SJCRH30 (cell line): ENCODE measurements at places on chromosomes 2 and 18. TPM values are rescaled to one million over a fixed set of nuclear protein-coding genes. Genes with fewer than 3 reads are reported as not detected.

DNA sequence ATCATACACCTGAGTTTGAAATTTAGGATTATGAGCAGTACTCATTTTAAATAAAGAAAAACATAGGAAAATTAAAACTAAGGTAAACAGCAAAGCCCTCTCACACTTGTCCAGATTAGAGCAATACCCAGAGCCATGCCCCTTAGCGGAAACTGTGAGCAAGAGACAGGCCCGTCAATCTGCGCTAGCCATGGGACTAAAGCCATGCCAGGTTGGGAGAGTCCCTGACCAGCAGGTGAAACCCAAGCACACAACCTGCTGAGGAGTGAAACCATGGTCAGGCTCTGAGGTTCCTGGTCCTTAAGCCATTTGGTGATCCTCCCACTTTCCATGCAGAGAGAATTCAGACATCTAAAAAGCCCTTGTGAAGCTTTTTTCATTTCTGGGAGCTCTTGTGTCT is 494.3 kb downstream of the STK39 start:
- no peak overlapping the region for H3K4me3 ChIP-seq
- H3K27ac ChIP-seq: no peak overlapping the region
- H3K4me1 ChIP-seq: peaks cover 3% of the 10 kb centered on the region; the same call in 1 of the 2 replicates
- no peaks in the 10 kb centered on the region for H3K27me3 ChIP-seq

The FHOD3 gene
- 0.10 and 0.15 TPM in 2 replicates for total RNA-seq

GRCh38 chr2:204425821-204426220 is 119.5 kb upstream of the PARD3B start:
- H3K27ac ChIP-seq: no peak overlapping the region
- DNase-seq: no peak
- no peaks in the 10 kb centered on the region for H3K27me3 ChIP-seq
- no peaks in the 10 kb centered on the region for H3K36me3 ChIP-seq
- H3K4me3 ChIP-seq: no peak overlapping the region
- no peaks in the 10 kb centered on the region for H3K4me1 ChIP-seq

The RGPD3 gene
- total RNA-seq: not detected in 2 replicates

- H3K27me3 ChIP-seq: no peaks in the 10 kb centered on the region
- H3K4me3 ChIP-seq: no peak overlapping the region
- no peaks in the 10 kb centered on the region for H3K36me3 ChIP-seq
- no peak for DNase-seq
Measured at GRCh38 chr2:42736598-42737322, 27.2 kb downstream of the OXER1 start.

The ANKRD23 gene
- total RNA-seq: 0.58 and 1.1 TPM in 2 replicates

DNA sequence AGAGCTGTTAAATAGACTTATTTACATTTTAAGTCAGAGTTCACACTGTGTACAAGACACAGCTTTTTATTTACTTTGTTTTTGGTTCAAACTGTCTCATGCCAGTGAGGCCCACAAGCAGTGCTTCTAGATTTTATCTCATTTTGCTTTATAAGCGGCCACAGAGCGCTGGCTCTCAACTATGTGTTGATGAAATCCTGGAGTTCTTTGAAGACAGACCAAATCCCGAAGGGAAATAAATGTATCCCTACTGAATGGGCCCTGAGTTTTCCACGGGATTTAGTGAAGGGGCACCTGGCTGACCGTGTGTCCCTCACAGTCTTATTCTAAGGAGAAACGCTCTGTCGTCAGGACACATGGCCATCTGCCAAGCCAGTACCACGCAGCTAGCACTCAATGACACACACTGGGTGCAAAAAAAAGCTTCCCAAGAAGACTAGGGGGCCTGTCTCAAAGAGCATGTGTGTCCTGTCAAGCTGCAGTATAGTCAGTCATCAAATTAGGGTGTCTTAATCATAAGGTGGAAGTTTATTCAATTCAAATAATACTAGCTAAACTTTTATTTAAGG is 23.4 kb downstream of the LYPD1 start:
- H3K4me1 ChIP-seq: no peaks in the 10 kb centered on the region
- no peak overlapping the region for H3K27ac ChIP-seq
- H3K4me3 ChIP-seq: no peak overlapping the region
- H3K27me3 ChIP-seq: no peaks in the 10 kb centered on the region; the same call in 1 of the 2 replicates
- no peak for DNase-seq
- H3K36me3 ChIP-seq: no peaks in the 10 kb centered on the region

The PLGLB2 gene
- 0.28 and 0.40 TPM in 2 replicates for total RNA-seq
